Tibial nerve (tissue), 4 donors: ENCODE measurements at places on chromosomes 11 and 22. TPM values are rescaled to one million over a fixed set of nuclear protein-coding genes. Genes with fewer than 3 reads are reported as not detected.

Gene HTATIP2
- total RNA-seq = 24.6 TPM

Gene HPX
- total RNA-seq = 2.4 TPM

Gene RIMBP3B
- total RNA-seq = not detected

Gene OR10W1
- not detected for total RNA-seq

Gene CPSF7
- total RNA-seq = 38.1 TPM

Gene PGA5
- total RNA-seq = not detected

DNA sequence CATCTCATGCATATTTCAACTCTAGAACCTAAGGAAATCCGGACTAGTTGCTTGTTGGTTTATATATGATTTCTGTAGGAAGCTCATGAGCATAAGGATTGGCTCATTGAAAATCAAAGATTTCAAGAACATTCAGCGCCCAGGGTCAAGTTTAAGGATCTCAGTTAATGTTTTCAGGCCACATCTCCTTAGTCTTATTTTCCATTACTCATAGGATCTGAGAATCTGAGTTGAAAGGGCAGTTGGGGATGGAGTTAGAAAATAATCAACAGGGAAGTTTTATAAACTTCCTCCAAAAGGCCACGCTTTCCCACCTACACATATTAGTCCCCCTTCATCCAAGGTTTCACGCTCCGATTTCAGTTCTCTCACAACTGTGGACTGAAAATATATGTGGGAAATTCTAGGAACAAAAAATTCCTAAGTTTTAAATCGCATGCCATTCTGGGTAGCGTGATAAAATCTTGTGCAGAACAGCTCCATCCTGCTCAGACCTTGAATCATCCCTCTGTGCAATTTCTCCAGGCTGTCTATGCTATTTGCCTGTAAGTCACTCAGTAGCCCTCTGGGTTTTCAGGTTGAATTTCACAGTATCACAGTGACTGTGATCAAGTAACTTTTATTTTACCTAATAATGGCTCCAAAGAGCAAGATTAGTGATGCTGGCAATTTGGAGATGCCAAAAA lies 160.2 kb downstream of the KIRREL3 start:
- no peak for DNase-seq
- H3K36me3 ChIP-seq = no peaks in the 10 kb centered on the region
- H3K4me3 ChIP-seq = no peak overlapping the region
- H3K27me3 ChIP-seq = no peaks in the 10 kb centered on the region

DNA sequence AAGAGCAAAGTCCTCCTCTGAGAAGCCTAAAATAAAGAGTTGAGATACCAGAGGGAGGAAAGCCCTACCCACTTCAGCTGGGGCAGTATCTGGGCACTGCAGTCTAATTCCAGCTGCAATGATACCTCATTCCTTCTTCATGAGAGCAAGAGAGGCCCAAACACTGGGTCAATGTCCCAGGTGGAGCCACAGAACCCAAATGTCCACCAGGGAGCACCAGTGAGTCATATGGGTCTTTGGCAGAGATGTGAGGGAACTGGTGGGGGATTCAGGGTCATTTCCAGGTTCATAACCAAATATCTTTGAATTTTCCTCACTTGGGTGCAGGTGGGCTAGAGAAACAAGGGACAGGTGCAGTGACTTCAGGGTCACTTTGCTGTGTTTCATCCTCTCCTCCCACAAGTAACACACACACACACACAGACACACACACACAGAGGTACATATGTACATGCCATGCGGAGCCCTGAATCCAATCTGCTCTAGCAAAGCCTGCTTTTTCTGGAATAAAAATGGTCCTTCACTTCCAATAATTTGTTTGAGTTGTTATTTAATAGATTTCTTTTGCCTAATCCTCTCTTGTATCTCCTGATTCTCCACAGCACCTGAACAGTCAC lies 585.4 kb downstream of the SOX6 start:
- no peak overlapping the region for H3K4me3 ChIP-seq
- DNase-seq = peak; percentile 56
- no peak overlapping the region for H3K27ac ChIP-seq
- no peaks in the 10 kb centered on the region for H3K27me3 ChIP-seq

GRCh38 chr11:14642453-14642852 lies 1.2 kb upstream of the PDE3B start:
- no peaks in the 10 kb centered on the region for H3K4me1 ChIP-seq
- H3K27me3 ChIP-seq = no peaks in the 10 kb centered on the region
- H3K4me3 ChIP-seq = no peak overlapping the region
- no peaks in the 10 kb centered on the region for H3K36me3 ChIP-seq
- no peak overlapping the region for H3K27ac ChIP-seq

DNA sequence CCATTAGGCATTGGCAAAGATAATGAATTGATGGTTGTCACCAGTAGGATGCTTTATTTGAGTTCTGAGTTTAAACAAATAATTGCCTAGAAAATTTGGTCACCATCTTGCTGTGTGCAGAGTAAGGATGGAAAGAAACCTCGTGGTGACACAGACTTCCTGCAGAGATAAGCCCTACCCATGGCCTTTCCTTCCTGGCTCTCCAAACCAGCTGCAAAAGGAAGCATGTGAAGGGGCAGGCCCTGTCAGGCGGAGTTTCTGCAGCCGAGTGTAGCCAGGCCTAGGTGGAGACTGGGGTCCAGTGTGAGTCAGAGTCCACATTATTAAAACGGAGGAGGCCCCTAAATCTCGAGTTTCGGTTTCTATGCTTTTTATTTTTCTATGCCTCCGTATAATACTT lies 83.1 kb upstream of the ADSL start:
- peaks cover 17% of the 10 kb centered on the region for H3K4me1 ChIP-seq
- no peak for DNase-seq
- H3K36me3 ChIP-seq = peaks cover 3% of the 10 kb centered on the region
- H3K27me3 ChIP-seq = no peaks in the 10 kb centered on the region
- H3K27ac ChIP-seq = peak overlapping the region; percentile 19
- H3K4me3 ChIP-seq = no peak overlapping the region

DNA sequence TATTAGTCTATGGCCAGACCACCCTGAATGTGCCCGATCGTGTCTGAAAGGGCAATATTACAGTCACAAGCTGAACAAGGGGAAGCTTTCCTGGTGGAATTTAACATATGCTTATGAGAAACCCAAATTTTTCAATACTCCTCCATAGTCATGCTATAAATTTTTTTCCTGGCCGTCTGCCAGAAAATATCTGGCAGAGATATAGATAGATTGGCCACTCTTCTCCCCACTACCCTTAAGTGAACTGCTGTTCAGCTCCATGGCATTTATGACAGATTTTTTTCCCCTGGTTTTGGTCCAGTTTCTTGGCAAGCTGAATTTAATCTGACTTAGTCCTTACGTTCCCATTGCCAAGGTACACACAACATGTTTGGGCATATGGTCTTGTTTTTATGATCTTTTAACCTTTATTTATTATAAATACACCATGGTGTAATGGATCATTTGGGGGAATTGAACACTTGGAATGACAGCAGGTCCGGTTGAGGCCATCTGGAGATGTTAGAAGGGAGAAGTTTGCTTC lies 328.5 kb downstream of the CNTN5 start:
- H3K36me3 ChIP-seq = no peaks in the 10 kb centered on the region
- H3K4me3 ChIP-seq = no peak overlapping the region
- H3K27ac ChIP-seq = no peak overlapping the region
- no peaks in the 10 kb centered on the region for H3K4me1 ChIP-seq
- no peaks in the 10 kb centered on the region for H3K27me3 ChIP-seq
- DNase-seq = no peak

GRCh38 chr22:20725987-20726558 lies 47.8 kb upstream of the SERPIND1 start:
- H3K27ac ChIP-seq = no peak overlapping the region
- no peaks in the 10 kb centered on the region for H3K27me3 ChIP-seq
- no peaks in the 10 kb centered on the region for H3K4me1 ChIP-seq
- H3K36me3 ChIP-seq = peaks cover 14% of the 10 kb centered on the region
- DNase-seq = no peak
- H3K4me3 ChIP-seq = no peak overlapping the region

GRCh38 chr11:19200410-19201201 lies 1.2 kb downstream of the CSRP3 start:
- no peak overlapping the region for H3K27ac ChIP-seq
- H3K36me3 ChIP-seq = no peaks in the 10 kb centered on the region
- H3K4me3 ChIP-seq = no peak overlapping the region

DNA sequence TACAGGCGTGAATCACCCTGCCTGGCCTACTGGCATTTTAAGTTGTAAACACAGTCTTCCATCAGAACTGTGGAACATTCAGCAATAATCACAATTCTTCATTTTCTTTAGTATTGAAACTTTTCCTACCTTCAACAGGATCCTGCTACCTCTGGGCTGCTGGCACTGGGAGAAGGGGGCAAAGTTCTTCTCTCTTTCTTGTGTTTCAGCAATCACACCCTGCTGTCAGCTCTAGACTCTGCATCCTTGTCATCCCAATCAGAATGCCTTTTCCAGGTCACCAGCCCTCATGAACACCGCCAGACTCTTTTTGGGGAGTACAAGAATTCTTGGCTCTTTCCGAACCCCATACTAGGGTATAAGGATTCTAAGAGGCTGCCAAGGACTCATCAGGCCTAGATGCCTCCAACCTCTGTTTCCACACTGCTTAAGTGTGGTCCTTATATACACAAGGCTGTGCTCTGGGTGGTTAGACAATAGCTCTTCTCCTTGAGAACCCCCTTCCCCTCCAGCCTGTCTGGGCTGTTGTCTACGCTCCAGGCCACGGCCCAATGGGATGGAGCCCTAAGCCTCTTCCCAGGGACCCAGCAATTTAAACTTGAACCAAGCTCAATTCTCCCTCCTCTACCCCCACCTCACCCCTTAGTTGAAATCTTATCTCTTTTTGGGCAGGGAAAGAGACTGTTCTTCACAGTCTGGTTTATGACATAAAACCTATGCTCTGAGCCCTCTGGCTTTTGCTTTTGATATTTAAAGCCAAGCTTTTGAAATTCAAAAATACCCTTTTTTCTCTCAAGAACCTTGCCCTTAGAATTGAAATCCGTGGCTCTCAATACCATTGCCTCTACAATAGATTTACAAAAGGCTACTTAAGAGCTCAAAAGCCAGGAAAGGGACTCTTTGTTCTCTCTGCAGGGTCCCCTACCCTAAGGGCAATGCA lies 327.4 kb downstream of the BUD13 start:
- H3K4me3 ChIP-seq = no peak overlapping the region
- H3K36me3 ChIP-seq = no peaks in the 10 kb centered on the region
- no peak overlapping the region for H3K27ac ChIP-seq
- no peak for DNase-seq

GRCh38 chr11:129300099-129300498 lies 75.5 kb upstream of the BARX2 start:
- H3K27ac ChIP-seq = no peak overlapping the region
- no peaks in the 10 kb centered on the region for H3K36me3 ChIP-seq
- no peaks in the 10 kb centered on the region for H3K4me1 ChIP-seq
